ENCODE measurements at places on chromosomes 6 and 20.

DNA sequence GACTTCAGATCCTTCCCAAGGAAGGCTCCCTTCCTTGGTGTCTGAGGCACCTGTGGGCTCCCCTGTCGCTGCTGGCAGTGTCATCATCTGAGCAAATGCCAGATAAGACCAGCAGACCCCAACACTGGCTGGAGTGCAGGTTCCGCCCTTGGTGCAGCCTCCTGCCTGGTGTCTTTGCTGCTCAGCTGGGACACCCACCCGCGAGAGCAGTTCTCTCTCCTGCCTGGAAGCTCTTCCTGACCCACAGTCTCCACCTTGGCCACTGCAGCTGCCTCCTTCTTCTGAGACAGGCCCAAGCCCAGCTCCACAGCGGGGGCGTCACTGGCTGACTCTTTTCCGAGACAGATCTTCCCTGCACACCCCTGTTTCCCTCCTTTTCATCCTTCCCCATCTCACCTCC lies 395.7 kb upstream of the MAP3K7 start:
- DNase-seq: no peak

GRCh38 chr6:20693466-20694063 lies 159.3 kb downstream of the CDKAL1 start:
- DNase-seq: no peak

- no peak for DNase-seq
Observed at GRCh38 chr6:102812242-102812641, 1418.7 kb downstream of the GRIK2 start.

GRCh38 chr20:57229490-57229889 lies 37.0 kb downstream of the BMP7 start:
- DNase-seq: no peak

DNA sequence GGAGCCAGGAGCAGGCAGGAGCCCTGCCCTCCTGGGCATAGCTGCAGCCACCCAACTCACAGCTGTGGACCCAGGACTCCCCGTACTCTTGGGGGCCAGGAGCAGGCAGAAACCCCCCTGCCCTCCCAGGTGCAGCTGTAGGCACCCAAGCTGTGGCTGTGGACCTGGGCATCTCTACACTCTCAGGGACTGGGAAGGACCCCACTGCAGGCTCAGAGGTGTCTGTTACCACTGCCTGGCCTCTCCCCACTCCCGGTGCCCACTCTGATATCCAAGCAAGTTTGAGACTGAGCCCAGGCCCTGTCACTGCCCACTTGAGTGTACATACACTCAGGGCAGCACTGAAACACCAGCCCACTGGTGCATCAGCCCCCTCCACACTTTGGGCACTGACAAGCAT lies 193.5 kb upstream of the MANEA start:
- no peak for DNase-seq

- DNase-seq: no peak
Observed at GRCh38 chr6:106591111-106591825, 38.0 kb downstream of the RTN4IP1 start.

GRCh38 chr6:157848693-157849092 lies 25.6 kb downstream of the SNX9 start:
- DNase-seq: no peak

- DNase-seq: no peak
Observed at GRCh38 chr6:136086686-136087085, 163.4 kb downstream of the MTFR2 start.

DNA sequence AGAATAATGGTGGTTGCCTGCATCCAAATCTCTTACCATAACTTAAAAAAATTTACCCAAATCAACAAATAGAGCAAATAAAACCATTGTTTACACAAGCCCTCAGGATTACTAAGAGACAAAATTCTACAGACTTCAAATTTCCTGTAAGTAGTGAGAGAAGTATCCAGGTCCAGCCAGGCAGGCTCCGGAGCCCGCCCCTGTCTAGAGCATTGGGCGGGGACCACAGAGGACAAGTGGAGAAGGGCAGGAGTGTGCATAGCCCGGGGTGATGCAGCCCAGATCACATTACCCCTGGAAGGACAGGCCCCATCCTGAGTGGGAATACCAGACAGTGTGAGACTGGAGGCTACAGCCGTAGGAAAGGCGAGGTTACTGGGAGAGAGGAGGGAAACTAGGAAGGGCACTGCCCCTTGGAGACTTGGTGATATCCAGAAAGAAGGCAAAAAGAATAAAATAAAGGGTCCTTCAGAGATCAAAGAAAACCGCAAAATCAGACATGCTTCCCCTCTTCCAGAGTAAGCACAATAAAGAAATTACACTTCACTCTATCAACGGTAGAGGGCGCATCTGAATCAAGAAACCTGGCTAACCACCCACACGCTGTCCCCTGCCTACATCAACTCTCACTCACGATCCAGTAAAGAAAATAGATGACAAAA lies 26.6 kb downstream of the RIN2 start:
- DNase-seq: peak; percentile 79

- no peak for DNase-seq
Observed at GRCh38 chr20:45017857-45018256, 51.5 kb downstream of the STK4 start.

- DNase-seq: peak; percentile 74
Observed at GRCh38 chr6:111950661-111951496, 77.6 kb upstream of the FYN start.

DNA sequence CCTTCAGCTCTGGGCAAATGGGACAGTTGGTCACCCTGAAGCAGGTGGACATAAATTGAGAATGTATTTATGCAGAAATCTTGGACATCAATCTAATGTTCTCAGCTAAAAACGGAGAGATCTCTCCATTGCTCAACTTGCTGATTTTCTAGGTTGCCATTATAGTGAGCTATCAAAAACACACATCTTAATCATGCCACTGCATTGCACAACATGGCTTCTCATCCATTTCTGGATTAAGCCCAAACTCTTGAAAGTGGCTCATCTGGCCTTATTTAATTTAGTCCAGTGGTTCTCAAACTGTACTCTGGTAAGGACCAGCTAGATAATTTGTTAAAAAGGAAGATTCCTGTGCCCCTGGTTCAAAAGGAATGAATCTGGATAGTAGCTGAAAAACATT lies 324.9 kb upstream of the CITED2 start:
- no peak for DNase-seq

DNA sequence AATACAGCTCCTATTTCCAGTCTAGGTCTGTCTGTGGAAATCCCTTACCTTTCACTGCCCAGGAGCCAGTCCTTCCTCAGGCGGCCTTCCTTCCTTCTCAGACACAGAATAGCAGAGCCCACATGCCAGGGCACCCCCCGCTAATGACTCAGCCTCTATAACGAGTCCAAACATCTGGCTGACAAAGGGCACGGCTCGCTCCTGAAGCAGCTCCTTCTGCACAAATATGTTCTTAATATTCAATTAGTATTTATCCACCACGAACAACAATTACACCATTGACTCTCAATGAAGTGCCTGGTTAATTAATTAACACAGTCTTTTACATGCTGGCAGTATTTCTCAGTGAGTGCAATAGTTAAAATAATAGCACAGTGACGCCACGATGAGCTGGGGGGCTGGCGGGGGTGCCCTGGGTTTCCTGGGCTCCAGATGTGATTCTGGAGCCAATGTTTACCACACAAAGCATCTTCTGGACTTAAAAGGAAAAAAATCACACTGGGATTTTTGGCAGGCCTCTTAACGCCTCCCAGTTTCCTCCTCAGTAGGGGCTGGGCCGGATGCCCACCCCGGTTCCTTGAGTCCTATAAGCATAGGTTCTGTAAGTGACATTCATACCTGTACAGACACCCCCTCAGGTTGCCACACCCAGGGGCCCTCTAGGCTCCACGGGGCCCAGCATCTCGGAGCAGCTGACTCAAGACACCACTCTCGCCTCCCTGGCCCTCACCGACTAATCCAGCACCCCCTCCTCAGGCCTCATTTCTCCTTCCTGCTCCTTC lies 158.6 kb upstream of the MLN start:
- no peak for DNase-seq

DNA sequence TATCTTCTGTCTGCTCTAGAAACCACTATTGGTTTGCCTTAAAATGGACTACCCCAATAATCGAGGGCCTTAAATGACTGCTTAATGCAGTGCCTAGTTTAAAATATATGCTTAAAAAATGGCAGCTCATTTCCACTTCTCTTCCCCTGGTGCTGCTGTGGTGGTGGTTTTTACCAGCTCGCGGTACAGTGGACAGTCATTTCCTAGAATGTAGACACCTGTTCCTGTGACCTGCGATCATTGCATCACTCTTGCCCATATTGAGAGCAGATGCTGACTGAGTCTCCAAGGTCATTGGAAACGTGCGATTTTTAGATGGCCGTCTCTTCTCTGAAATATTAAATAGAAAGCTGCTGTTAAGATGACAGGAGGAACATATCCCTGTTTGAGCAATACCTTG lies 164.1 kb downstream of the UTRN start:
- no peak for DNase-seq

DNA sequence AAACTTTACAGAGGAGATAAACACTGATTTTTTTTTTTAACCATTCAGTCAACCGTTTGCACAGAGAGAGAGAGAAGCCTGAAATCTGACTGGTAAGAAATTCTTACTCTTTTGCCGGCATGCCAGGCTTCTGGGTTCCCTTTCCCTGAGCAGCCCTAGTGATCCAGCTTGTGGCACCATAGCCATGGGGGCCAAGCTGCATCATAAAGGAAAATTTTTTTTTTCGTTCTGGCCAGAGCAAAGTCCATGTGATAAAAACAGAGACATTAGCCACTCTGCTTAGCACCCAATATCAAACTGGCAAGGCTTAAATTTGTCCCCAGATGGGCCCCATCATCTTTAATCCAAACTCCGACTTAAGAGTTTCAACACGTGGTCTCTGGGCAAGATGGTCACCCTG lies 44.5 kb downstream of the CEP85L start:
- no peak for DNase-seq

- DNase-seq: no peak
Observed at GRCh38 chr20:651713-652614, 1.0 kb downstream of the SRXN1 start.

DNA sequence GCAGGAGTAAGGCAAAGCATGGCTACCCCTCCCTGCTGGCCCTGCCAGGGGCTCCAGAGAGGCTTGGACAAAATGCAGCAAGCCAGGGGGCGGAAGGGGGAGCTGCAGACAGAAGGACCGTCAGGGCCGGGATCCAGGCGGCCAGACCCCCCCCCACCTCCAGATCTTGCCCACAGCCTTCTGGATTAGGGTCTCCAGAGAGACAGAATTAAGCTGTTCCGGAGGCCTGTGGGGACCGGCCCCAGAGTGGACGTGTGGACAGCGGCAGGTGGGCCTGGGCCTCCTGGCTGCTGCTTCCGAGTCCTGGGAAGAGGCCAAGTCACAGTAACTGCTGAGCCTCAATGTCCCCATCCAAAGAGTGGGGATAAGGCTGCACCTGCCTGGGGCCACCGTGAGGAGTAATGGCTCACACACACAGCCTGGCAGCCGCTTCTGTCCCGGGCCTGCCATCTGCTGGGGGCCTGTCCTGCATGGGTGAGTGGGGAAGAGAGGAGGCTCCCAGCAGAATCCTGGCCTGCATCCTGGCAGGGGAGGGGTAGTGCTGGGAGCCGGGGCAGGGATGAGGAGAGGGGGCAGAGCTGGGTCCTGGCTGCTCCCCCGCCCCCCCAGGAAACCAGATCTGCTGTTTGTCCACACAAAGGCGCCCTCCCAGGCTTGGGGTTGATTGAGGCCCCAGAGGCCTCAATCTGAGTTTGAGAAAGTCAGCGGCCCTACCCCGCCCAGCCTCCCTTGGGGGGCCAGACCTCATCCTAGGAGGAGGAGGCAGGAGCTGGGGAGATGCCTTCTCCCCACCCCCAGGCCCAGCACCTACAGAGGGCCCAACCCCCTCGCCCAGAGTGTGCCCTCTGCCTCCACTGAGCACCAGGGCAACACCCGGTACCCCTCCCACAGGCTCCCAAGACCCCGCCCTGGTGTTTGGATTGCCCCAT lies 3.9 kb downstream of the LAMA5 start:
- DNase-seq: no peak

DNA sequence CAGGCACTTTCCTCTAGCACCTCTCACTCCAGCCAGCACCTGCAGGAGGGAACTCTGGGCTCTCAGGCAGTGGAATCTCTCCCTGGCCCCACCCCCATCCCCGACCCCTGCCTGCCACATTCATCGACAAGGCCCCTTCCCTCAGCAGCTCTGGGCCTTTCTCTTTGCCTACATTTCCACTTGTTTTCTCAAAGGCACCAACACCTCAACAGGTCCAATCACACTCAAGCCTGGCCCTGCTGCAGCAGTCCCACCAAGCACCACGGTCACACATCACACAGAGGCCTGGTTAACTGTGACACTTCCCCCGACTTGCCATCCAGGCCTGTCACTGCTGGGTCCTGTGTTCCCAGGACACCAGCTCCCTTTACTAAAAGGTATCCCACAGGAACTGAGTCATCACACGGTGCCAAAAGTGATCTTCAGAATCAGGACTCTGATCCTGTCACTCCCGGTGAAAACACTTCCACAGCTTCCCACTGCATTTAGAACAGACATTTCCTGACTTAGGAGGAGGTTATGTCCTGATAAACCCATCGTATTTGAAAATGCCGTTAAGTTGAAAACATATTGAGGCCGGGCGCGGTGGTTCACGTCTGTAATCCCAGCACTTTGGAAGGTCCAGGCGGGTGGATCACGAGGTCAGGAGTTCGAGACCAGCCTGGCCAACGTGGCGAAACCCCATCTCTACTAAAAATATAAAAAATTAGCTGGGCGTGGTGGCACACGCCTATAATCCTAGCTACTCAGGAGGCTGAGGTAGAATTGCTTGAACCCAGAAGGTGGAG lies 54.9 kb downstream of the MYH7B start:
- DNase-seq: no peak

- no peak for DNase-seq
Observed at GRCh38 chr6:2562721-2563451, 187.8 kb downstream of the MYLK4 start.

- no peak for DNase-seq
Observed at GRCh38 chr6:89963391-89963790, 69.1 kb downstream of the GJA10 start.

DNA sequence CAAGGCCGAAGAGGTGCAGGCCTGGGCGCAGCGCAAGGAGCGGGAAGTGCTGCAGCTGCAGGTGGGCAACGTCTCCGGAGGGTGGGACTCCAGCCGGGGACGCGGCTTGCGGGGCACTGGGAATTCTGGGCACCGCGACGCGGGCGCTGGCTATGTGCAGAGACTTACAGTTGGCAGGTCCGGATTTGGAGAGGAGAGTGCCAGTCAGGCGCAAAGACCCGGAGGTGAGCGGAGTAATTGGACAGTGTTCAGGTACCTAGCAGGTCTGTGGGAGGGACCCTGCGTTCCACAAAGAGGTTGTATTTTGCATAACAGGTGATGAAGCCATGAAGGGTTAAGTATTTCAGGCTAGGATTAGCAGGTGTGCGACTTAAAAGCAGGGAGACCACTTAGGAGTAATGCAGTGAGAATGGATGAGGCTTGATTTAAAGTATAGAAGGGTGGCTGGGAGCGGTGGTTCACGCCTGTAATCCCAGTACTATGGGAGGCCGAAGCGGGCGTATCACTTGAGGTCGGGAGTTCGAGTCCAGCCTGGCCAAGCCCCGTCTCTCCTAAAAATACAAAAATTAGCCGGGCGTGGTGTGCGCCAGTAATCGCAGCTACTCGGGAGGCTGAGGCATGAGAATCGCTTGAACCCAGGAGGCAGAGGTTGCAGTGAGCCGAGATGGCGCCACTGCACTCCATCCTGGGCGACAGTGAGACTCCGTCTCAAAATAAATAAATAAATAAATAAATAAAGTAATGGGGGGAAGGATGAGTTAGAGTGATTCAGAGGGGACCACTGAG lies 1.0 kb downstream of the MRPS26 start:
- DNase-seq: no peak

- no peak for DNase-seq
Observed at GRCh38 chr6:73791336-73791735, 95.3 kb downstream of the CD109 start.

Measured in left renal cortex interstitium (tissue), 4 donors.